Pons (tissue), 1 donor: ENCODE measurements at places on chromosomes 2 and 18.

GRCh38 chr2:55420439-55420725 is 726 bp upstream of the CCDC88A start:
- DNase-seq = no peak

DNA sequence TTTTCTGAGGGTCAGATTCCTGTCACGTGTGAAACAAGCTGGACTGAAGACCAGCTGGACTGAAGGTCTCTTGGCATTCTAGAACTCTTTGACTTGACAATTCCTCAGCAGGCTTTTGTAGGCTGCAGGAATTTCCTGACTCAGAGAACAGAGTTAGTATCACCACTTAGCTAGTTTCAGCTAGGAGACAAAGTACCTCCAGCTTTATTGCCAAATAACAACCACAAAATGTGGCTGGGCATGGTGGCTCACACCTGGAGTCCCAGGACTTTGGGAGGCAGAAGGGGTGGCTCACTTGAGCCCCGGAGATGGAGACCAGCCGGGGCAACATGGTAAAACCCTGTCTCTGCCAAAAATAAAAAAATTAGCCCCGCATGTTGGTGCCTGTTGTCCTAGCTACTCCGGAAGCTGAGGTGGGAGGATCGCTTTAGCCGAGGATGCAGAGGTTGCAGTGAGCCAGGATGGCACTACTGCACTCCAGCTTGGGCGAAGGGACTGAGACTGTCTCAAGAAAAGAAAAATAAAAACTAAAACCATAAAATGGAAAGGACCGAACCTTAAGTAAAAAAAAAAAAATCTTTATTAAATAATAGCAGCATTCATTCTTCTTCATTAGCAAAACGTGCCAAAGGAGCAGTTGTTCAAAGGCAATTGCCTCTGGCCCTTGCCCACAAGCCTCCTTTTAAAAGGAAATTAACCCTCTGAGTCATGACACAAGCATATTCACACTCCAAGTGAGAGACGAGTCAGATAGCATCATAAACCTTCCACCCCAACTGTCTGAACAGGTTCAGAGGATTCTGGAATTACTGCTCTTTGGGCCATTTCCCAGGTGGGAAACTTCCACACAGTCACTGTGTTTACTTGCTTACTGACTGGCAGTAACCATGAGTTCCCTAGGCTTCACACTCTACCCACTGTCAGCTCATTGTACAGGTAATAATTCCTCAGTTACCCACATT is 88.9 kb downstream of the MYL12B start:
- DNase-seq = no peak

- DNase-seq = no peak
These were observed 32.4 kb upstream of the TMEM131 start for GRCh38 chr2:98028101-98028561.

- DNase-seq = peak; percentile 79
These were observed 172.5 kb downstream of the AGAP1 start for GRCh38 chr2:235666213-235666781.

GRCh38 chr2:102801858-102802699 is 40.2 kb downstream of the TMEM182 start:
- no peak for DNase-seq

DNA sequence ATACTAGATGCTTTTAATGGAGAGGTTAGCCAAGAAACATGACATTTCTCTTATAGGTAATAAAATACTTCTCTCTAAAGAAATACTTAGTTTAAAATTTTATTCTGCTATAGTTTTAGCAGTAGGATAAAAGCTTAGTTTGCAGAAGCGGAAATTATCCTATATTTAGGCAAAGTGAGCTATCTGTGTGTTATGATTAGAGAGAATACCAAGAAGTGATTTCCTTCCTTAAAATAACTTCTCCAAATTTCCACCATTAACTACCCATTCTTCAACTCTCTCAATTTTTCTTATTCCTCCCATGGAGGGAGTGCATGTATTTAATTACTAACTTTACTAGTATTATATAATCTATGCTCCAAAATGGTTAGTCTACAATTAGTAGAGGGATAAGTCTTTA is 15.8 kb upstream of the IL1RL1 start:
- no peak for DNase-seq

DNA sequence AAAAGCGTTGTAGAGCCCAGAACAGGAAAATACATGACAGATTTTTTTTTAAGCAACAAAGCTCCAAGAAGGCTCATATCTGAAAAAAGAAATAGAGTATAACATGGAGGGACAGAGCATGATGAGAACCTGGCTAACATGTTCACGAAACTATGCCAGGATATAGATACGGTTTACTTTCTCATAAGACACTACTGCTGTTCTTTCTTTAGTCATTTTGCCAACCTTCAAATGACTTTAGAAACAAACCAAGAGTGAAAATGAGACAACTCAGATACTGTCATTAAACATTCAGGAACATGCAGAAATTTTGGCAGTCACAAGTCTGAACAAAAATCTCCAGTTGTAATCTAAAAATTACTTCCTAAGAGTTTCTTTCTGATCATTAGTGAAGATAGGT is 14.3 kb downstream of the LPIN2 start:
- no peak for DNase-seq

DNA sequence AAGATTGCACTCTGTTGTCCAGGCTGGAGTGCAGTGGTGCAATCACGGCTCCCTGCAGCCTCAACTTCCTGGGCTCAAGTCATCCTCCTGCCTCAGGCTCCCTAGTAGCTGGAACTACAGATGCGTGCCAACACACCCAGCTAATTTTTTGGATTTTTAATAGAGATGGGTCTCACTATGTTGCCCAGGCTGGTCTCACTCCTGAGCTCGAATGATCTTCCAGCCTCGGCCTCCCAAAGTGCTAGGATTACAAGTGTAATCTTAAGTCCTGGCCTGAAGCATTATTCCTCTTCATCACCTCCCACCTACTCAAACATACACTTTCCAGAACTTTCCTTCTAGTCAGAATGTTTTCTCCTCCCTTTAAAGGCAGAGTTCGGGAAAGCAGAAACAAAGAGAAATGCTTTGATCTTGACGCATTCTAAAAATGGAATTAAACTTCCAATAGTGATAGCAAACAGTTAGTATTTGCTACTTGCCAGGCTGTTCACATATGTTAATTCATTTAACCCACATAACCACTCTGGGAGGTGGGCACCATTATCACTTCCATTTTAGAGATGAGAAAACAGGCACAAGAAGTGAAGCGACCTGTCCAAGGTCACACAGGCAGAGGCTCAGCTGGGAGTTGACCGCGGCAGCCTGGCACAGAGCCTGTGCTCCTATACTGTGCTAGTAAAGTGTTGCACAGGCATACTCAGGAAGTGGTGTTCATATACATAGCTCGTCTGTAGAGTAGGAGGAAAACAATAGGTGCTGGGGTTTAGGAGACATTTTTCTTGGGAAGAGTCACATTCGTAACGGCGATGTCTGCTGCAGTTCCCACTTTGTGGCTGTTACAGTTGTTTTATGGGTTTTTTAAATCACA is 24.6 kb downstream of the TEX44 start:
- DNase-seq = no peak

GRCh38 chr2:128377071-128377910 is 58.6 kb upstream of the HS6ST1 start:
- DNase-seq = no peak

DNA sequence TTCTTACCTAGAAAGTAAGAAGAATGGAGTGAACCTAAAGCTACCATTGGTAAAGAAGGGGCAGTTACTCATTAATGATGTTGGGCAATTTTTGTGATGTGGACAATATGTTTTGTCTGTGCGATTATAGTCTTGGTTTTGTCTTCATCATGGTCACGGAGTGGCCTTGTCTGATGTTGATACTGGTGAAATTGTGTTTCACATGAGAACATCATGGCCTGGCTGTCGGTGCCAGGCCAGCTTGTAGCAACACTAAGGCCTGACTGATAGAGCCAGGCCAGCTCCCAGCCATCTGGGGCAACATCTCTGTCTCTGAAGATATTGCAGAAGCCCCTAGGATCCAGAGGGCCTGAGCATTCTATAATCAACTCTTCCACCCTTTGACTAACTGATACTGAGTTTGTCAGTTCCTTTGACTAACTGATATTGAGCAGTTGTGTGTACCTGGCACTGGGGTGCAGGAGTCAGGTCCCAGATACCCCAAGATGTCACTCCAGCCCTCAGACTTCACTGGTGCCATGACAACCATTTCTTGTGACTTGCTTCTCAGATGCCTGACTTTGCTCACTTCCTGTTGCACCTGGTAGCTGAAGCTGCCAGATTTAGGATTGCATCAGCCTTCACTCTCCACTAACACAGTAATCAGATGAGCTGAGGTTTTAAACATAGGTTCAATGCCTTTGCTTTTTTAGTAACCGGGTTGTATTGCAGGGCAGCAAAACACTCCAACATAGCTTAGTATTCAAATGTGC is 62.5 kb downstream of the RPIA start:
- no peak for DNase-seq

- no peak for DNase-seq
These were observed 101.7 kb downstream of the ZFP36L2 start for GRCh38 chr2:43124687-43125057.

DNA sequence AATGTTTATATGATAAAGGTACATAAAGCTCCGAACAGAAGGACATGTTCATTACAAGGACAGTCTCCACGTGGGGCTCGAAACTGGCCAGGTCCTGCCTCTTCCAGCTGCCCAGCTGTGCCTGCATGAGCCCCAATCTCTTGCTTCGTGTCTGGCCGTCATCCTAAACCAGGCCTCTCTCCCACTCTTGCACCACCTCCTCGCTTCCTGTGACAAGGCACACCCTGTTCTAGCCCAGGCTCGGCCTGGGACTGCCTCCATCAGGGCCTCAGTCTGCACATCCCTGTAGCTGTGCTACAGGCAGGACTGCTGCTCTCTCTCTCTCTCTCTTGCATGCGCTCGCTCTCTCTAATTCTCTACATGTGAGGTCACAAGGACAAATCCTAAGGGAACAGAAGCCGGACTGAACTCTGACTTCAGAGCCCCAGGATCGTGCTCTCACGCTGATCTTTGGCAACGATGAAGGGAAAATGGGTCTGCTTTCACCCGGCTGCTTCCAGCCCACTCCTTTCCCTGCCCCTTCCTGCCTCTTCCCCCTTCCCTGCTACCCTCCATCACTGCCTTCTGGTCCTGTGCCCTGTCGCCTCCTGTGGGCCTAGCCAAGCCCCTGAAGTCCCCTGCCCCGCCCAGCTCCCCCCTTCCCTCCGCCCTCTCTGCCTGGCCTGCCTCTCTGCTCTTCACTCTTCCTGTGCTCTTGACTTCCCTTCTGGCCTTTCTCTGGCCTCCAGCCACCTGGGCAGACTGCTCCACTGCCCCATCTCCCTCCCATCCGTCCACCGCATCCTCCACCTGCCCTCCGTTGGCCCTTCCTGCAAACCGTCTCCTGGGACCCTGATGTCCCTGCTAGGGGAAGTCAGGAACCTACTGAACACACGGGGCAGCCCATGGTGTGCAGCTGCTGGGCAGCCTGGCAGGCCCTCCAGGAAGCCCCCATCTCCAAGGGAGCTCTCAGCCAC is 7.8 kb upstream of the GPR55 start:
- DNase-seq = no peak

DNA sequence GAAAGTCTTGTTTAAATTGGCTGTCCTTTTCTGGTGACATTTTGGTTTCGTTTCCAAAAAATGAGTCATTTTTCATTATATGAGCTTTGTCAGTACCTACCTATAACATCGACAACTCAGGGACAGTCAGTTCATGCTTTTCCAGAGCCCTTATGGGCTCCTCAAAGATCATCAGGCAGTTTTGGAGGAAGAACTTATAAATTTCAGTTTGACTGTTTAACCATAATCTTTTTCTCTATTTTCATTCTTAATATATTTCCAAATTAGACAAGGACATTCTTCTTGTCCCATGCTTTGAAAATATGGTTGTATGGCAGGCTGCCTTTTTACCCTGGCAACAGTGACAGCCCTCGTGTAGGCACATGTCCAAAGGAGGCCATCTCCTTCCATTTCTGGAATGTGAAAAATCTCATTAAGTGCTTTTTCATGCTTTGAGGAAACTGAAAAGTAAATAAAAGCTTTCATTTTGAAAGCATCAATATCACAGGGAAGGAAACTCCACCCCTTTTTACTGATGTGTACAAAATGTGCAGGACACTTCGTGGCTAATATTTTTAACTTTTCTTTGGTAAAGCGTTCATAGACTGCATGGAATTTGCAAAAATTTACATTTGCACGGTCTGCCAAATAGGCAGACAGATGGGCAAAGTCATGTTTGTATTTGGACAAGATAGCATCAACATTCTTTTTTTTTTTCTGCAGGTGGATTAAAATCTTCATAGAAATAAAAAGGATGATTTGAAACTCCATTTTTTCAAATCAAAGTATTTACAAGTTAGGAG is 7.2 kb upstream of the PROC start:
- no peak for DNase-seq

DNA sequence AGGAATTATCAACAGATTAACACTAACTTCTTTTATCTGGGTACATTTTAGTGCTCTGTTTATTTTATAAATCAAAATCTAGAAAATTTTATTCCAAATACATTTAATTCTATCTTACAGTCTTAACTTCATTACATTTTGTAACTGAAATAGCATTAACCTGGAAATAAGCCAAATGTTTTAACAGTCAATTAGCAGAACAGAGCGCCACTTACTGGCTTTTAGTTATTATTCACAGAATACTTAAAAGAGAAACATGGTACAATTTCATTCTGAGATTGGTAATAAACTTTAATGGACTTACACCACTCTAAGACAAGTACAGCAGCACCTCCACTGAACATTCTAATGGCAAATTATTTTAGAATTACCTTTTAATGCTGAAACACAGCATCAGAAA is 38.6 kb downstream of the SS18 start:
- DNase-seq = no peak

DNA sequence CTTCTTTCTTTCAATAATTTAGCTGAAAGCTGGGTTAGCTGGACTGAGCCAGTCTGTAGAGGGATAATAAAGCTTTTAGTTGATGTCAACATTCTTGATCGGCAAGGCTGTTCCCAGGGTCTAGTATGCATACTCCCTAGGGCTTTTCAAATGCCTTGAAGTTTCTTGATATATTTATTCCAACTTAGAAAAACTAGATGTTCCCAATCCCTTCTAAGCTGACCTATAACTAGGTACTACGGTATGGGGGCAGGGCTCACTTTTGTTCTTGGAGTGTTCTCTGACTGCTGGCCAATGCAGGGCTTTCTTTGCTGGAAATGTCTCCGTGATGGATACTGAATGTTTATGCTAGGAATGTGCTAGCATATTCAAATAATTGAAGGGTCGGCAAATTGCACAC is 258.6 kb upstream of the TANK start:
- no peak for DNase-seq

- DNase-seq = no peak
These were observed 39.7 kb downstream of the MDH1 start for GRCh38 chr2:63628403-63628942.

- peak; percentile 18 for DNase-seq
These were observed 329.9 kb downstream of the TRIB2 start for GRCh38 chr2:13046557-13047165.

DNA sequence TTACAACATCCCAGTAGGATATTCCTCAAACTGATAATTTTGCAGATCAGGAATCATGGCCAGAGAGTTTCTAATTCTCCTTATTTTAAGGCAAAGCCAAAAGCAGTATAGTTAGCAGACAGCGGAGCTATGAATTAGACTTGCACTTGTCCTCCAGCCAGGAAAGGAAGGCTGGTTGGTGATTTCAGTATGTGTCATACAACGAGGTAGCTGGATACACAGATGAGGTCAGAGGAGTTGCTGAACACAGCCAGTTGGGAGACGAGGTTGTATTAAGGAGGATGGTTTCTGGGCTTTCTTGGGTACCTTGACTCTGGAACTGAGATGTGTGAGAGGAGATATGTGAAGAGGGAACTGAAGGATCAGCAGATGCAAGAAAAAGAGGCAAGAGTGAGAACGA is 185.2 kb downstream of the SOX11 start:
- DNase-seq = no peak
